ENCODE measurements at places on chromosomes 12 and 14.
A peak's percentile ranks its signal among the peaks of the same experiment; 100 is the strongest.

DNA sequence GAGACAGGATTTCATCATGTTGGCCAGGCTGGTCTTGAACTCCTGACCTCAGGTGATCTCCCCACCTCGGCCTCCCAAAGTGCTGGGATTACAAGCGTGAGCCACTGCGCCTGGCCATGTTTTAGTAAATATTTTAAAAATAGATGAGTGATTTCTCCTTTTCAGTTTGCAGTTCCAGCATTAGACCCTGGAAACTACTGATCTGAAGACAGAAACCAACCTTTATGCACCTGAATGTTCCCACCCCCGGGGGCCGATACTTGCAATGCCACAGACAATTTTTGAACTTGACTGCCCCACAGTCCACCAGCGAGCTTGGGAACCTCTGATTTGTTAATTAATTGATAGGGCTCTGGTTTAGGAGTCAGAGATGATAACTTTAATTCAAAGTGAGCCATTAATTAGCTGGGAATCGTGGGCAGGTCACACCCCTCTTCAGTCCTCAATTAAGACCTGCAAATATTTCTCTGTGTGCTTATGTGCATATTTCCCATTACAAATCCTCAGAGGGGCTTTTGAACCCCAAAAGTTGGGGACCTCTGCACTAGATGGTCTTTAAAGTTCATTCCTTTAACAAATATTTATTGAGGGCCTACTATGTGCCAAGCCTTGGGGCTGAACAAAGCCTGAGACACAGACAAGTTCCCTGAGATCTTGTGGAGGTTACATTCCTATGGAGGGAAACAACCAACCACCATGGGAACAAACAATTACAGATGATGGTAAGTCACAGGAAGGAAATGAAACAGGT, 4.1 kb upstream of the TMEM120B start:
- no peak for DNase-seq

DNA sequence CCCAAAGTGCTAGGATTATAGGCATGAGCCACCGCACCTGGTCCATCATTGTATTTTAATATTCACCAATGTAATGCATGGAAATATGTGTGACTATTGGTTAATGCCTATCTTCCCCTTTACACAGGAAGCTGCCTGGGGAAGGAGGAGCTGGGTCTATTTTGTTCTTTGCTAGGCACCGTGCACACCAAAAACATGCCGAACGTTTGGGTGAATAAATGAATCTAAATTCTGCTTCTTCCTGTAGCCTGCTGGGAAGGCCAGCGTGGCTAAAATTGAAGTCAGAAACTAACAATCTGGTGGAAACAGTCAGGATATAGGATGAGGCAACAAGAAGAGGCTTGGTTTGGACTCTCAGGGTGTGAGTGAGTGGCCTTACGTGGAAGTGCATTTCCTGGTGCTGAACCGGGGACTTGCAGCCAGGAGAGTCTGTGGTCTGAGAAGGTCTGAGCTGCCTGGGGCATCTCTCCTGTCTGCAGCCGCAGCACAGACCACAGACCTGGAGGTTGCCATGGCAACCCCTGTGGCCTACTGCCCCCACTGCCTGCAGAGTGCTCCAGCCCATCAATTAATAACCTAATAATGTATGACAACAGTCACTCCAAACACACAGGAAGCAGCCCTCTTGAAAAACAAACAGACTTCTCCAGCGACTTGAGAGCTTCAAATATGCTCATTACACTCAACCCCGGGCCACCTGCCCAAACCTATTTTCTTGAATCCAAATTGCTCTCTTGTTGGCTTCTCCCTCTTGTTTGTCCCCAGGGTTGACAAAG, 5.5 kb upstream of the GPR68 start:
- DNase-seq = peak; percentile 71

DNA sequence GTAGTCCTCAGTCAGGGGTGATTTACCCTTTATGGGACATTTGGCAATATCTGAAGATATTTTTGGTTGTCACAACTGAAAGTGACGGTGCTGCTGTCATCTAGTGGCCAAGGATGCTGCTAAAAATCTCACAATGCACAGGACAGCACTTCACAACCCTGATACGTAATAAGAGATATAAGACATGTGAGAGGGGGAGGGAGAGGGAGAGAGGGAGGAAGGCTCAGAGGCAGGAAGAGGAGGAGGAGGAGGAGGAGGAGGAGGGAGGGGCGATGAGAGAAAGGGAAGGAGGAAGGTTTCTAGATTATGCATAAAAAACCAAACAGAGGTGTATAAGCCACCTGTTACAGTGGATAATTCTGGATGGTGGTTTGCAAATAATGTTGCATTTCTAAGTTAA, 14.3 kb downstream of the MYL2 start:
- DNase-seq = no peak

DNA sequence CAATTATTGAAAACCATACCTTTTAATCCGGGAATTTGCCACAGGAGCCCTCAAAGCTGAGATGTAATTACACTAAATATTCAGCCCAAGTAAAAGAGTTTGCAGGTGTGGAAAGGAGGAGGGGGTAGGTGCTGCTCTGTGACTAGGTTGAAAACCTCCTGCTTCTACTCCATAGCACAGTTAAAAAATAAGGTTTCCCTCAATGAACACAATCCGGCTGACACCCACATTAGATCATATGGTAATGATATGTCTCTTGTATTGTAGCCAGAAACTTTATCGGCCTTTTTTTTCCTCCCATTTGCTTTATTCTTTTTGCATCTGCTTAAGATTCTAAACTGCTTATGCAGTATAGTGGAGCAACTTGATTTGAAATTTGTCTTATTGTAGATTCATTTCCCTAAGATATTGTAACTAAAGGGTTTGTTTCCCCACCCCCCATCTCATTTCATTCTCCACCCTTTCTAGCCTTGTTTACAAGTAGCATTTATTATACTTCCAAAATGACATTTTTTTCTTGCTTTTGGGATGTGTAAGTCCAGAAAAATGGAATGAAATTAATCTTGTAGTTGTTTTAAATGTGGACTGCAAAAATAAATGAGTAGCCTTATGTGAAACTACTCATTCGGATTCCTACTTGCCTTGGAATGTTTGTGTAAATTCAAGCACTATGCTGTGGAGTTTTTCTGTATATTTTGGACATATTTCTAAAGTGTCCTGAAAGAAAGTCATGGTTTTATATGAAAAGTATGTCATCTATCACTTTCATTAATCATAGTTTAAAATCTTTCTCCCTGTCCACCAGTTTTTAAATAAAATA, at the start of gene DCN:
Gene DCN, minus strand, starts transcription at position 182 of the 820 bp plus-strand sequence. CDS start 4,265 bp downstream, outside the sequence.
- DNase-seq = no peak

DNA sequence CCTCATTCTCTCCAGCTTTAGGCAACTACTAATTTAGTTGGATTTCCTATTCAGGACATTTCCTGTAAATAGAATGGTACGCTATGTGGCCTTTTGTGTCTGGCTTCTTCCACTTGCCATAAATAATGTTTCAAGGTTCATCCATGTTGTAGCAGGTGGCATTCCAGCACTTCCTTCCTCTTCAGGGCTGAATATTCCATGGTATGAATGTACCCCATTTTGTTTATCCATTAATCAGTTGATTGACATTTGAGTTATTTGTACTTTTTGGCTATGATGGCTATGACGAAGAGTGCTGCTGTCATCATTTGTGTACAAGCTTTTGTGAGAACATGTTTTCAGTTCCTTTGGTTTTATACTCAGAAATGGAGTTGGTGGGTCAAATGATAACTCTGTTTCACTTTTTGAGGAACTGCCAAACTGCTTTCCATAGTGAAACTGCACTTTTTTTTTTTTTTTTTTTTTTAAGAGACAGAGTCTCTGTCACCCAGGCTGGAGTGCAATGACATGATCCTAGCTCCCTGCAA, 6.5 kb upstream of the CDK2AP1 start:
- no peak for DNase-seq
